ENCODE measurements at places on chromosomes 1 and 21. TPM values are rescaled to one million over a fixed set of nuclear protein-coding genes. Genes with fewer than 3 reads are reported as not detected.

The INSRR gene
- 6.9 TPM for total RNA-seq

The SHISAL2A gene
- not detected for total RNA-seq

The USP1 gene
- 13.6 TPM for total RNA-seq

The ETV3L gene
- not detected for total RNA-seq

The PROX1 gene
- 68.4 TPM for total RNA-seq

The TSTD1 gene
- total RNA-seq, result 24.2 TPM

The SPRR5 gene
- not detected for total RNA-seq

The NEK2 gene
- 3.4 TPM for total RNA-seq

The SRSF11 gene
- 265 TPM for total RNA-seq

The RNF186 gene
- total RNA-seq, result not detected

The NBPF20 gene
- 1.2 TPM for total RNA-seq

DNA sequence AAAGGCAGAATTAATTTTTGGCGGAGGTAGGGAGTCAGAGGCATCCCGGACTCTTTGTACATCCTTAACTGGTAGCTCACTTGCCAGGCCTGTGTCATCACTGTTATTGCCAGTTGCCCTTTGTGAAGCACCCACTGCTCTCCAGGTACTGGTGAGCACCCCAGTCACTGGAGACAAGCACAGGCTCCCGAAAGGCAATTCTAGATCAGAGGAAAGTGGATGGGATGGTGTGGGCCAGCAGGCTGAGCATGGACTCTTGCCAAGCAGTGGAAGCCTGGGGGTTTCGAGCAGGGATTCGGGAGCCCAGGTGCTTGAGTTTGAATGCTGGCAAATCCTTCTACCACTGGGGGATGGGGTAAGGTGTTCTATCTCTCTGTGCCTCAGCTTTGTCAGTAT lies 551.1 kb downstream of the MATN1 start:
- peaks cover 8% of the 10 kb centered on the region for H3K27me3 ChIP-seq
- DNase-seq, result no peak
- H3K4me1 ChIP-seq, result peaks cover 20% of the 10 kb centered on the region
- peak overlapping the region; percentile 76 for H3K27ac ChIP-seq
- no peak overlapping the region for H3K4me3 ChIP-seq

GRCh38 chr1:38003261-38004250 lies 1.8 kb downstream of the FHL3 start:
- no peaks in the 10 kb centered on the region for H3K36me3 ChIP-seq
- H3K27me3 ChIP-seq, result peaks cover 13% of the 10 kb centered on the region
- H3K27ac ChIP-seq, result no peak overlapping the region

- no peaks in the 10 kb centered on the region for H3K36me3 ChIP-seq
- no peak for DNase-seq
- H3K27me3 ChIP-seq, result peaks cover 11% of the 10 kb centered on the region
- H3K4me3 ChIP-seq, result no peak overlapping the region
Measured at GRCh38 chr1:151815716-151816327, 10.6 kb upstream of the LINGO4 start.

GRCh38 chr1:110515891-110516290 lies 3.1 kb downstream of the KCNA10 start:
- peaks cover 8% of the 10 kb centered on the region for H3K4me1 ChIP-seq
- peaks cover 8% of the 10 kb centered on the region for H3K36me3 ChIP-seq
- peaks cover 9% of the 10 kb centered on the region for H3K27me3 ChIP-seq
- no peak overlapping the region for H3K4me3 ChIP-seq

DNA sequence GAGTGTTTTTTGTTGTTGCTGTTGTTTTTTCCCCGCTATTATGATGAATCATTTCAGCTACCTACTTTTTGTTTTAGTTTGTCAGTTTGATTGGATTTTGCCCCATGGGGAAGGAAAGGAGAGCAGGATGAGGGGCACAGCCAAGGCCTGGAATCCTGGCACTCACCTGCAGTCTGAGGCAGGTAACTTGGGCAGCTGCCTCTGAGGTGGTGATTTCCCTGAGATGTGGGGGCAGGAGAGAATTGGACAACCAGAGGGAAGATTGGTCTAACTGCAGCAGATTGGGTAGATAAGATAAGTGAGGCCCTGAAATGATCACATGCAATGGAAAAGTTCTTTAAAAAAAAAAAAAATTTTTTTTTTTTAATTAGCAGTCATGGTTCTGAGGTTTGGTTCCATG lies 1.5 kb upstream of the LAX1 start:
- peaks cover 2% of the 10 kb centered on the region for H3K27me3 ChIP-seq
- H3K36me3 ChIP-seq, result no peaks in the 10 kb centered on the region
- DNase-seq, result no peak
- no peaks in the 10 kb centered on the region for H3K4me1 ChIP-seq
- H3K27ac ChIP-seq, result no peak overlapping the region

GRCh38 chr1:219446288-219446687 lies 166.6 kb downstream of the ZC3H11B start:
- H3K27me3 ChIP-seq, result peaks cover 2% of the 10 kb centered on the region
- no peak for DNase-seq
- no peak overlapping the region for H3K4me3 ChIP-seq
- H3K4me1 ChIP-seq, result no peaks in the 10 kb centered on the region
- no peak overlapping the region for H3K27ac ChIP-seq

- no peak overlapping the region for H3K27ac ChIP-seq
- no peak overlapping the region for H3K4me3 ChIP-seq
- no peak for DNase-seq
- no peaks in the 10 kb centered on the region for H3K27me3 ChIP-seq
Measured at GRCh38 chr1:79588719-79589118, 582.2 kb upstream of the ADGRL4 start.

DNA sequence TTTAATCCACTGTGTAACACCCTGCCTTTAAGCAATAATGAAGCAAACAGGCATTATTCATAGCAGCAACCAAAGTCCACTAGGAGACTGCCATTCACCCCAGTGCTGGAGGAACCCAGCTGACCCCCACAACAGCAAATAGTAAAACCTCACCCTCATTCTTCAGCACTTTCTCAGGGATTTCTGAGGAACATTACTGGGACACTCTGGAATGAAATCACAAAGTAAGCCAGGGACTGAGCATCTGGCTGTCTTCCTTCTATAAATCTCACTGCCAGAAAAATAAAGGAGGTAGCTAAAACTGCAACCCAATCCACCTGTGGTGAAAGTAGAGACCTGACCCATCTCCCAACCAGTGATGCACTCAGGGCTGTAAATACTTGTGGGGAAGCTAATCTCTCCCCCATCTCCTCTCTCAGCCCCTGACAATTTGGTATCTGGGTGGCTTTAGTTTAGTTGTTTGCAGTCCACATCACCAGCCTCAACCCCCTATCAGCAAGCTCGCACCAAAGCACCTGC lies 47.1 kb downstream of the COL6A1 start:
- no peaks in the 10 kb centered on the region for H3K4me1 ChIP-seq
- DNase-seq, result no peak
- H3K27me3 ChIP-seq, result no peaks in the 10 kb centered on the region

GRCh38 chr1:40824591-40825434 lies 37.4 kb downstream of the CITED4 start:
- no peak for DNase-seq
- H3K36me3 ChIP-seq, result no peaks in the 10 kb centered on the region
- peaks cover 14% of the 10 kb centered on the region for H3K4me1 ChIP-seq
- H3K27me3 ChIP-seq, result peaks cover 4% of the 10 kb centered on the region
- peak overlapping the region; percentile 10 for H3K27ac ChIP-seq
- no peak overlapping the region for H3K4me3 ChIP-seq

DNA sequence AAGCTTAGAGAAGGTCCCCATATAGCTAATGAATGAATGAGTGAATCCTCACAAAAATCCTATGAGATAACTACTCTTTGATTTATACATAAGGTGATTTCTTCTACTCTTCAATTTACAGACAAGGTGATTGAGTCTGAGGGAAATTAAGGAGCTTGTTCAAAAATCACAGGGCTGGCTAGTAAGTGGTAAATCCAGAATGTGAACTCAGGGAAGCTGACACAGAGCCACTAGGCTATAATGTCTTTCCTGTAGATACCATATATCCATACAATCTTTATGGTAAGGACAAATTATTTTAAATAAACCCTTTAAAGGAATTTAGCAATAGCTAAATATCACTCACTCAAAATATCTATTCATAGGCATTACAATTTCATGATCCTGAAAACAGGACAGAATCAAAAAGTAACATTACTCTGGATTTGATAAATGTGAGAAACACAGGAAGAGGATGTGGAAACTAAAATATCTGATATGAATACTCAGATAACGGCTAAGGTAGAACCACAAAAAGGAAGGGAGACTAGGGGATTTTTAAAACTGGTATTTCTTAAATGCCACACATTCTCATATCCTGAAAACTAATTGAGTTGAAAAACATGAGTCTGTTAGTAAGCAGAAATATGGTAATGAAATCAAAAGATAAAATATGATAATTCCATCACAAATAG lies 108.2 kb downstream of the NBPF12 start:
- no peak overlapping the region for H3K27ac ChIP-seq
- H3K4me1 ChIP-seq, result no peaks in the 10 kb centered on the region
- peaks cover 2% of the 10 kb centered on the region for H3K27me3 ChIP-seq
- no peak overlapping the region for H3K4me3 ChIP-seq
- no peak for DNase-seq
- no peaks in the 10 kb centered on the region for H3K36me3 ChIP-seq

DNA sequence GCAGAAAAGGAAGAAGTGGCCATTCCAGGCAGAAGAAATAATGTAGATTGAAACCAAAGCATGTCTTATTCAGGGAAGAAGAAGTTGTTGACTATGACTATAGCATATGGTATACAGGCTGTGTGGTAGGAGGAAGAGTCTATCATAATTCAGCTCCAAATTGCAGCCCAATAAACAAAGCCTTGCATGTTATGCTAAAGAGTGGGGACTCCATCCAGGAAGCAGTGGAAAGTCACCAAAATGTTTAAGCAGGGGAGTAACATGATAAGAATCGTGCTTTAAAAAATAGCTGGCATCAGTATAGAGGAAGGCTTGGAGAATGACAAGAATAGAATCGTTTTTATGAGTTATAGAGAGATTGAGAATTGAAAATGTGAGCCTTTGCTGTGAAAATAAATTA lies 213.3 kb upstream of the ADGRL2 start:
- H3K27me3 ChIP-seq, result peaks cover 1% of the 10 kb centered on the region
- H3K4me1 ChIP-seq, result no peaks in the 10 kb centered on the region
- H3K27ac ChIP-seq, result no peak overlapping the region

- no peaks in the 10 kb centered on the region for H3K36me3 ChIP-seq
- DNase-seq, result no peak
- H3K27ac ChIP-seq, result no peak overlapping the region
- H3K27me3 ChIP-seq, result no peaks in the 10 kb centered on the region
- H3K4me3 ChIP-seq, result no peak overlapping the region
- no peaks in the 10 kb centered on the region for H3K4me1 ChIP-seq
Measured at GRCh38 chr1:17825273-17826164, 70.4 kb downstream of the ACTL8 start.

DNA sequence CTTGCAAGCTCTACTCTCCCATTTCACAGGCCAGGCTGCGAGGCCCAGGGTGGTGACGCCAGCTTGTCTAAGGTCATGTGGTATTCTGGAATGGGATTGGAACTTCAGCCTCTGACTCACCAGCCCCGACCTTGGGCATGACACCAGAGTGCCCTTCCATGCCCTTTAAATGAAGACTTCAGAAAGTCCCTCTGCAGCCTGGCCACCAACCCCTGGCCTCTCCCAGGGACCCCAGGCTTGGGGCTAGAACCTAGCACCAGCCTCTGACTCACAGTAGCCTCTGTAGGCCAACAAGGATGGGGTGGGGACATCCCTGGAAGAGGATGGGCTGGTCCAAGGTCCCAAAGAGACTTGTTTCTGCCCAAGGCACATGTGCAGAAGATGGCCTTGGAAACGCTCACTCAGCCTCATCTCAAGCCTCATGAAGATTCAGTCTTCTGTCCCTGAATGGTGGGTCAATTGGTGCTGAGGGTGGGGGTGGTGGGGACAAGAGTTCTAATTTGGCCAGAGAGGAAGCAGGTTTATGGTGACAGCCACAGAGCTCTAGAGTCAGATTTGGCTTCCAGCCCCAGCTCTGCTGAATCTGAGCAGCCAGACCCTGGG lies 36.1 kb upstream of the RUNX3 start:
- no peak for DNase-seq
- no peak overlapping the region for H3K4me3 ChIP-seq
- no peak overlapping the region for H3K27ac ChIP-seq
- peaks cover 1% of the 10 kb centered on the region for H3K27me3 ChIP-seq
- peaks cover 4% of the 10 kb centered on the region for H3K36me3 ChIP-seq

- no peaks in the 10 kb centered on the region for H3K27me3 ChIP-seq
- H3K4me1 ChIP-seq, result no peaks in the 10 kb centered on the region
- no peak overlapping the region for H3K27ac ChIP-seq
- DNase-seq, result no peak
Measured at GRCh38 chr1:65247419-65248359, 61.7 kb upstream of the DNAJC6 start.

GRCh38 chr1:205505076-205505729 lies 734 bp downstream of the CDK18 start:
- H3K4me3 ChIP-seq, result peak overlapping the region; percentile 79
- H3K4me1 ChIP-seq, result peaks cover 11% of the 10 kb centered on the region
- no peak overlapping the region for H3K27ac ChIP-seq
- peaks cover 11% of the 10 kb centered on the region for H3K27me3 ChIP-seq

GRCh38 chr1:7831458-7831857 lies 21.4 kb downstream of the UTS2 start:
- no peak for DNase-seq
- H3K36me3 ChIP-seq, result peaks cover 5% of the 10 kb centered on the region
- no peak overlapping the region for H3K27ac ChIP-seq
- no peaks in the 10 kb centered on the region for H3K27me3 ChIP-seq

- peaks cover 3% of the 10 kb centered on the region for H3K27me3 ChIP-seq
- no peak overlapping the region for H3K4me3 ChIP-seq
- no peak for DNase-seq
- no peak overlapping the region for H3K27ac ChIP-seq
- H3K36me3 ChIP-seq, result no peaks in the 10 kb centered on the region
- peaks cover 24% of the 10 kb centered on the region for H3K4me1 ChIP-seq
Measured at GRCh38 chr1:93021539-93022134, 57.4 kb upstream of the MTF2 start.

- H3K27me3 ChIP-seq, result peaks cover 10% of the 10 kb centered on the region
- H3K4me3 ChIP-seq, result no peak overlapping the region
- peaks cover 26% of the 10 kb centered on the region for H3K4me1 ChIP-seq
- no peak for DNase-seq
- no peak overlapping the region for H3K27ac ChIP-seq
- no peaks in the 10 kb centered on the region for H3K36me3 ChIP-seq
Measured at GRCh38 chr1:41502912-41503311, 18.4 kb upstream of the EDN2 start.

- no peak overlapping the region for H3K4me3 ChIP-seq
- no peaks in the 10 kb centered on the region for H3K4me1 ChIP-seq
- H3K27me3 ChIP-seq, result no peaks in the 10 kb centered on the region
- no peak for DNase-seq
Measured at GRCh38 chr1:60825593-60825992, 256.8 kb upstream of the NFIA start.

DNA sequence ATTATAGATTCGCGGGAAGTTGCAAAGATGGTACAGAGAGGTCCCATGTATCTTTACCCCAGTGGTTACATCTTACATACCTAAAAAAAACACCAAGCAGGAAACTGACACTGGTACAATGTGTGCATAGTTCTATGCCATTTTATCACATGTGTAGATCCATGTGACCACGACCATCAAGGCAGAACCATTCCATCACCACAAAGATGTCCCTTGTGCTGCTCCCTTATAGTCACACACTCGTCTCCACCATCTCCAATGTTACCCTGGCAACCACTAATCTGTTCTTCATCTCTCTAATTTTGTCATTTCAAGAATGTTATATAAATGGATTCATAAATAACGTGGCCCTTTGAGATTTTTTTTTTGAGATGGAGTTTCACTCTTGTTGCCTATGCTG lies 156.9 kb upstream of the MAGI3 start:
- H3K36me3 ChIP-seq, result no peaks in the 10 kb centered on the region
- no peak for DNase-seq
- peaks cover 2% of the 10 kb centered on the region for H3K27me3 ChIP-seq
- H3K27ac ChIP-seq, result no peak overlapping the region
- peaks cover 9% of the 10 kb centered on the region for H3K4me1 ChIP-seq

- H3K27me3 ChIP-seq, result no peaks in the 10 kb centered on the region
- no peak overlapping the region for H3K4me3 ChIP-seq
- DNase-seq, result no peak
Measured at GRCh38 chr1:225021037-225021436, 91.6 kb downstream of the DNAH14 start.
